ENCODE measurements at places on chromosomes 3 and 15.

DNA sequence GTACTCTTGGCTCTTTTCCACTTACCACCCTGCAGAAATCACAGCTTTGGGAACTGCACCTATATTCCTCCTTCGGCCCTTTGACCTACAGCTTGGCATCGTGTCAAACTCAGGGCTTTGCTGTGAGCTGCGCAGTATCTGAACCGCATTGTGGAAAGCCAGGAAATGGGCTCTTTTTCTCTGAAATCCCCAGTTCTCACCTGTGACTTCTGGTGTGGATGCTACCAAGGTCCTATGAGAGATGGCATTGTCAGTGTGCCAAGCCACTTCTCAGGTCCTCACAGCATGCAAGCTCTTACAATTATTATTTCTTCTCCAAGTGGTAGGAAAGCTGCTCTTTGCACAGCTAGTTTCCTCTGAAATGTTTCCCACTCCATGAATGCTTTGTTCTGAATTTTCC, 450.6 kb upstream of the TBL1XR1 start:
- DNase-seq: no peak

DNA sequence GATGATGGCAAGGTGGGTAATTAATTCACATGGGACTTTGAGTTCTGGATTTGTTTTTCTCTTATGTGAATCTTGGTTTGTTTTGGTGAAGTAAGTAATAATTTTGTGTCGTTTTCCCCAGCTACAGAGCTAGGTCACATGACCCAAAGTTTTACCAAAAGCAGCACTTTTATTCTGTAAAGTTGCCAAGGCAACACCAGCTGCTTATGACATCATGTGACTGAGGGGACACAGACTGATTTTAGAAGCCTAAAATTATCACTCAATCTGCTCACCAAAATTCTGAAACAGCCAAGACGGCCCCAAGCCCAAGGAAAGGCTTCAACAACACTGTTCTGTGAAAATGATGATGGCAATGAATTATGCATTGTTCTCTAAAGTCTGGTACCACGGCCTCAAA, 63.9 kb downstream of the MEX3B start:
- no peak for DNase-seq

- no peak for DNase-seq
Measured at GRCh38 chr3:28544236-28544635, 195.6 kb upstream of the AZI2 start.

GRCh38 chr3:52388348-52388821, 56.5 kb downstream of the SEMA3G start:
- no peak for DNase-seq

GRCh38 chr3:169128579-169128978, 534.9 kb downstream of the MECOM start:
- no peak for DNase-seq

- DNase-seq: no peak
Measured at GRCh38 chr3:31495971-31496665, 36.6 kb upstream of the STT3B start.

DNA sequence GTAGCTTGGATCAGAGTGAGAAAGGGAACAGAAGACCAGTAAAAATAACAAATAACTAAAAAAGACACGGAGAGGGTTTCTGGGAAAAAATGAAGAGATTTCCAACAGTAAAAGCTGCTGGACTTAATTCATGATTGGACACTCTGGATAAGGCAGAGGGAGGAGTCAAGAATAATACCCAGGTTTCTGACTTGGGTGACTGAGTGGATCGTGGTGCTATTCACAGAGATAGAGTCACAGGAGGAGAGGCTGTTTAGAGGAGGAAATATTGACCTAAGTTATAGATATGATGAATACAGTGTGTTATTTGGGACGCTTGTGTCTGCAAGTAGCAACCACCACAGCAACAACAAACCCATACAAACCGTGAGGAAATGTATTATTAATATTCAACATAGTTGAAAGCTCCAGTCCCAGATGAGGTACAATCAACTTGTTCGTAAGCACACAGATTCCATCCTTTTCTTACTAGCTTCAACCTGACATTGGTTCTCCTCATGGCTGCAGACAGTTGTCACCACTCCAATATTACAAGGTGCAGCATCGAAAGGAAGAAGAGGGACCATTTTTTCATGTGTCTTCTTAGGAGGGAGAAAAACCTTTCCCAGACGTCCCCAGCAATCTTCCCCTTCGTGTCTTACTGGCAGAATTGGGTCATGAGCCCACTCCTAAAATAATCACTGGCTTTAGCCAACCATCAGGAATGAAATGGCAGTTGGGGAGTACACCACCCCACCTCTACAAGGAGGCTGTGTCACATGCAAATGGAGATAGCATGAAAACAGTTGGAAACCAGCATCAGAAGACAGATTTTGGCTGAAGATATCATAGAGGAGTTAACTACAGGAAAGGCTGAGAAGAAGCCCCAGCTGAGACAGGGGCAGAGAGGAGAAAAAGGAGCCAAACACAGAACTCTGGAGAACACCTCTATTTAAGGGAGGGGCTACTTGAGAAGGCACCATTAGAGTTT, 387.8 kb downstream of the SHQ1 start:
- DNase-seq: no peak

GRCh38 chr15:22258398-22259150, 178.2 kb downstream of the OR4M2 start:
- DNase-seq: no peak

DNA sequence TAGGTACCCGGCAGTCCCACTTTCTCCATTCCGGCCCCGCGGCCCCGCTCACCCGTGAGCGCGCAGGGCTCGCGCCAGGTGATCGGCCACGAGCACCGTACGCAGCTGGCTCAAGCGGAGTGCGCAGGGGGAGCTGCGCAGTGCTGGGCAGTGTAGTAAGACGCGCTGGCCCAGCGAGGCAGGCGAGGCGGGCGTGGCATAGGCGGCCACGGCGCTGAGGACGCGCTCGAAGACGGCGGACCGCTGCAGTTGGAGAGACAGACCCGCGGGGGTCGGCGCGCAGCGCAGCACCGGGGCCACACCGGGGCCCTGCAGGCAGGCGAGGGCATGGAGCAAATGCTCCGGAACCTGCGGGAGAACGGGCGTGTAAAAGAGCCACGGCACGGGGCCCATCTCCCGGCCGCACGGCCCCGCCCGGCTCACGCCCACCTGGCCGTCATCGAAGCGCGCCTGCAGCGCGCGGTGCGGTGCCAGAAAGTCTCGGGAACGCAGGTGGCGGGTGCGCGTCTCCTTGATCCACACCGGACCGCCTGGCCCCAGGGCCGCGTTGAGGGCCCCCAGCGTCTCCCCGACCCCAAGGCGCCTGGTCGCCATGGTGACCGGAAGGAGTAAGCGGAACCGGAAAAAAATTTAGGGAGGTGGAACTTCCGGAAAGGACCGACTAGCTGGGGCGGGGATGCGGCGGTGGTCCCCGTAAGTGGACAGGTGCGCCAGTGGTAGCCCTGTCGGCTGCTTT, at the start of gene DALRD3:
Gene DALRD3 (minus strand): TSS at position 610 of the 736 bp plus-strand sequence. CDS start 16 bp downstream, at position 594.
- no peak for DNase-seq

DNA sequence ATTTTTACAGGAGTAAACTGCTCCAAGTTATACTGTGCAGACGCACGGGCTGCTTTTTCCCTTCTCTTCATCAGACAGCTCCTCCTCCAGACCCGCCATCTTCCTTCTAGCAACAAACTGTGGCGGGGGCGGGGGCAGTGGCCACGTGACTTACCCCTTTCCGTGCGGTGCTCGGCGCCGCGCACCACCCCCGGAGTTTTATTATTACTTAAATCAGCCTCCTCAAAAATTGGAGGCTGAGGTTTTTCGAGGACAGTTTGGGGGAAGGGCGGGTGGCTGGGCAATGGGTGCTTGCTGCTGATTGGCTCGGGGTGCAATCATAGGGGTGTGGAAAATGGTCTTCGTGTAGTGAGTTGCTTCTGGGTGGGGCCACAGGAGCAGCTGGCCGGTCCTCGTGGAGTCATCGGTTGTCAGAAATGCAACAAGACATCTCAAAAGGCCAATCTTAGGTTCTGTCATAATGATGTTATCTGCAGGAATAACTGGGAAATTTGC, 77.1 kb upstream of the MFGE8 start:
- DNase-seq: no peak

DNA sequence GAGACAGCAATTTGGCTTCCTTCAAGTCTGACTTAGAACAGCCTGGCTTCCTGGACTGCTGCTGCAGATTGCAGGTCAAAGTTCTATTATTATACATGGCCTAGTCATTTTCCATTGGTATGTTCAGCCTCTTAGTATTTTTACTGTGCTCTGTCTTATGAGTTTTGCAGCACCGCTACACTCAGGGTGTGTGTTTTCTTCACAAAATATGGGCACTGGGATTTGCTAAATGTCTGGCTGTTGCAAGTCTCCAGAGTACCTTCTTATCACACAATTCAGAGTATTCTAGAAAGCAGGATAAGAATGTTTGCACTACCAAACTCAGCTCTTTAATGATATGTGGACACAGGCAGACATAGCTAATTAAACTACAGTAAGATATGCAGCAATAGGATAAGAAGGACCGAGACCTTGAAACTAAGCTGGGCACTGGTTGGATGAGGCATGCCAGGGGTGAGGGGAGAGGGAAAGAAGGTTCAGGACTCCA, 203.0 kb upstream of the PDZRN3 start:
- no peak for DNase-seq

DNA sequence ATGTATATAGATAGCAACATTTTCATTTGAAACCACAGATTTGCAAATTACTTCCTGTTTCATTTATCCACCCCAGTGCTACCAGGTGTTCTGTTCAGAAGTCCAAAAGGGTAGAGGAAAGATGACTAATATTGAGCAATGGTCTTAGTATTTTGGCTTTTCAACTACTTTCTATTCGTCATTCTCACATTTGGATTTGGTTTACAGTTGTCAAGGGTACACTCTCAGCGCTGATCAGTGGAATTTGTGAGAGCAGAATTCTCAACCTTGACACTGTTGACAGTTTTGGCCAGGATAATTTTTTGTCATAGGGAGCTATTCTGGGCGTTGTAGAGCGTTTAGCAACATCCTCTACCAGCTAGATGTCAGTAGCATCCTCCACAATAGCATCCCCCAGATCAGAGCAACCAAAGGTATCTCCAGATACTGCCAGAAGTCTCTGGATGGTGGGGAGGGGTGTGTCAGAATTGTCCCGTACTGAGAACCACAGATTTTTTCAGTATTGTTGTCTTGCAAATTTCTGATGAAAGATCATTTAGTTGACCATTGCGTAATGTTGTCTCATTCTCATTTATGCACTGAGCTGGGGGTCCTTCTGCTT, 4.2 kb downstream of the HMCES start:
- no peak for DNase-seq

GRCh38 chr3:117408811-117409210, 699.2 kb downstream of the TUSC7 start:
- no peak for DNase-seq

- DNase-seq: no peak
Measured at GRCh38 chr3:195855471-195856409, 44.0 kb upstream of the MUC4 start.

DNA sequence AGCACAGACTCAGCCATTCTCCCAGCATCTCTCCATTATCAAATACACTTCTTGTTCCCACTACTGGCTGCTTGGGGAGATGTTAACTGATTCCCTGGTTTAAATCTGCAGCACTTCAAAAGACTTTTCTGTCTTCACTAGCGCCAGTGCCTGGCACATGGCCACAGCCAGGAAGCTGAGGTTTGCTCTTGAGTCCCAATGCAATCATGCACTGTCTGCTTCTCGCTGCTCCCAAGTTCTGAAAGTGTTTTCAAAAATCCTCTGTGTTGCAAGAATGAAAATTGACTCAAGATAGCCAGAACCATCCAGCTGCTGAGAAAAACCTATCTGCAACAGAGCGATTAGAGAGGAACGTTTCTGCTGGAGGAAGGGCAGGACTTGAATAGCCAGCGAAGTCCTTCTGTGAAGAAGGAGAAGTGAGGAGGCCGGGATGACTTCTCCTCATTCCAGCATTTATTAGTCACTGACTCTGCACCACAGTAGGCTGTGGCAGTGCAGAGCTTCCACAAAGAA, 358.4 kb upstream of the NR2F2 start:
- no peak for DNase-seq

DNA sequence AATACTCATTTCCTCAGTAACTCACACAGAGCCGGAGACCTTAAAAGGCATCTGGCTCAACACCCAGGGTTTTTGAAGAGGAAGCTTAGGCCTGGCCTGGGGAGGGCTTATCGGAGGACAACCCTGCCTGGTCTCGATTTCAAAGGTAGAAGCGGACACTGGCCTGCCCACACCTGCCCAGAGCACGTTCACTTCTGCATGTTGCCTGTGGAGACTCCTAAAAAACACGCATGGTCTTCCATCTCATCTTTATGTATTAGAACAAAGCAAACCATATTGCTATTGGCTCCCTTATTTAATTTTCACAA, 55.5 kb upstream of the FURIN start:
- no peak for DNase-seq

DNA sequence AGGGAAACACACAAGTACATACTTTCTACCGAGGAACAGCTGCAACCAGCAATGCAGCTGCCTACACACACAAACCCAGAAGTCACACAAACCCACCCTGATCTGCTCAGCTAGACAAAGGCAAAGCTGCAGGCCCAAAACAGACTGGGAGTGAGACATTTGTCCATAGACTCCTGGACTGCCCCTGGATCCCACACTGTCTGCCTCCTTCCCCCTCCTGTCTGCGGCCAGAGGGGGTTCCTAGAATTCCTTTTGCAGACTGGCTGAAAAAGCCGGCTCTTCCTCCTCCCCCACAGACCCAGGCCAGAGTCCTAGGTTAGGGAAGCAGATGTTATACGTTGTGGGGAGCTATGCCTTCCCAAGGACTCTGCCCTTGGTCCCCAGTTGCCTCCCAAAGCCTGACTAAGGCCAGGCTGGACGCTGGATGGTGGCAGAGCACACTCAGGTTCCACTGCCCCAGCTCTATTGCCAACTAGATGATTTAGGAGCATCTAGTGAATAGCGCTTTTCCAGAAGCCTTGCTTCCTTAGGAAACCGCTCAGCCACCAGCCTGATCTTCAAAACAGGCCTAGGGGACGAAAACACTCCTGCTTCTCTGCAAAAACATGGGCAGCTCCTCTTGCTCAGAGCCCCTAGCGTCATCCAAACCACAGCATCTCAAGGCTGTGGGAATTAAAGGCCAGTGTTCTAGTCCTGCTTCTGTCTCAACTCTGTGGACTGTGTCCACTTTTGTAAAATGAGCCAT, 37.4 kb upstream of the CILP start:
- DNase-seq: no peak

- DNase-seq: no peak
Measured at GRCh38 chr3:80580146-80580545, 812.3 kb upstream of the ROBO1 start.

GRCh38 chr3:193317682-193318300, 60.8 kb downstream of the ATP13A5 start:
- DNase-seq: no peak

DNA sequence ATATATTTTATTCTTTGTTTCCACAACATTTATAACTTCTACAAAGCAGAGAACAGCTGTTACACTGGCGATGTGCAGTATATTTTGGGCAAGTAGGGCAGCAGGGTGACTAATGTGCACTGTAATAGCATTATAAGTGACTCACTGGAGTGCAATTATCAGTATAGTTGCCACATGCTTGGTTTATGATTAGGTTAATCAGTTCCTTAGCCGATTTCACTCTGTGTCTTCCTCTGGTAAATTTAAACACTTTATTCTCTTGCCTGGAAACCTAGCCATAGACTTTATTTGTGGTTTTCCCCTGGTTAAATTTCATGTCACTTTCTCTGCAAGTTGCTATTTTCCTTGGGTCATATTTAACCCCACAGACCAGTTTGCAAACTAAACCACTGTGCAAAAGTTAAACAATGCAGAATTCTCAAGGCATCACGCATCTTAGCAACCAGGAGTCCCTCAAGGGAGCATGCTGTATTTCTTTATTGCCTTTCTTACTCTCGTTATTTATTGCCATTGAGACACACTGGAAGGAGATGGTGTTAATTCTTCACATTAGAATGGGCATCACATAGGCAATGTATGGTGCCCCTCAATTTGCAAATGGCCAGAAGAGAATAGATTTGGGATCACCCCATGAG, 690.2 kb upstream of the DPPA4 start:
- DNase-seq: no peak
